ENCODE measurements at places on chromosomes 11 and 22.

DNA sequence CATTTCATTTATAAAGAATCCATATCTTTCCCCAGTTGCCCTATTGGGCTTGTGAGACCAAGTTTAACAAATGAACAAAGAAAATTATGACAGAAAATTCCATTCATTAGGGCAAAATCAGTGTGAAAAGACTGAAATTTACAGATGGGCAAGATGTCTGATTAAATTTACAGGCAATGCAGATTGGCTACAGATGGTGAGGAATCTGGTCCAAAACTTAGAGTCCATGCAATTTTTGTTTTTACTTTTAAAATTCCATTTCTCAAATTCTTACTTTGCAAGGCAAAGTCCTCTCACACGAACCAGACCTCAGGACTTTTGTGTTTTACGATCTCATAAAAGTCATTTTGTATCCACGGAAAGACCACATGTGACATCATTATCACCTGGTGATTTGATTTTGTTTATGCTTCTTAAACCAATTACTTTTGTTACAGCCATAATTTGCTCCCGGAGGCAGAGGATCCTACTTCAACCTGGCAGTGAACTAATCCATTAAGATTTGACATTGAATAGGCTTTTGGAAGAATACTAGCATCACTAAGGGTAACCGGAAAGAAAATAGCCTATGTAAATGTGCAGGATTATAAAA is 843.7 kb upstream of the CHORDC1 start:
- no peak for DNase-seq

DNA sequence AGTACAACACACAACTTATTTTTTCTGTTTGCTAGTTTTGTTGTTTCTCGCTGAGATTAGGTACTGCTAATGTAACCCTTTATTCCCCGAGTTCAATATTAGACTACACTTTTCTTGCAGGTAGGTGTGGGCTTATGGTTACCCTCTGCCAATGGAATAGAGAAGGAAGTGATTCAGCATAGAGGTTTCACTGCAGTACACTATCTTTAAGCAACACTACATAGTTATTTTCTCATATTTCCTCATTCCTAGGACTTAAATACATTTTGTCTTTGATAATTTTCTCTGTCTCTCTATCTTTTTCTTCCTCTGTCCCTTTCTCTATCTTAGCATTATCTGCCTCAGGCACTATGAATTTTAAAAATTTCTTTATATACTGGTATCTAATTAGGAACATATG is 791.0 kb downstream of the FAM181B start:
- no peak for DNase-seq

DNA sequence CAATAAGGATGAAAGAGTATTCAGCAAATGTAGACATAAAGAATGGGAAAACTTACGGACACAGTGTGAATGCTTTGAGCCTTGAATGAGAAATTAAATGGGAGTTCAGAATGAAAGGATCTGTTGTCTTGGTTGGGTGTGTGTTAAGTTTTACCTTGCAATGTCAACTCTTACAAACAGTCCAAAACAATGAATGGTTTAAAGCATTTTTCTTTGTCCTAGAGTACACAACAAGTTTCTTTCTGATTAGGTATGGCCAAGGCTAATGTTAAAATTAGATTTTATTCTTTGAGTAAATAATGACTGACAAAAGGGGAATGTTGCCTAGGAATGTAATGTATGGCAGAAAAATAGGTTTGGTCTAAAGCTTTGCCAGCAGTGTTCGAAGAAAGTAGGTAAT is 2.5 kb downstream of the PTS start:
- DNase-seq = no peak

- no peak for DNase-seq
Observed at GRCh38 chr11:26319906-26320305, 12.0 kb upstream of the ANO3 start.

- DNase-seq = peak; percentile 5
Observed at GRCh38 chr22:39349967-39350726, at the start of gene SYNGR1. TSS of gene SYNGR1 (plus strand) at chr22:39349991. CDS start at chr22:39350011, 20 bp downstream.

DNA sequence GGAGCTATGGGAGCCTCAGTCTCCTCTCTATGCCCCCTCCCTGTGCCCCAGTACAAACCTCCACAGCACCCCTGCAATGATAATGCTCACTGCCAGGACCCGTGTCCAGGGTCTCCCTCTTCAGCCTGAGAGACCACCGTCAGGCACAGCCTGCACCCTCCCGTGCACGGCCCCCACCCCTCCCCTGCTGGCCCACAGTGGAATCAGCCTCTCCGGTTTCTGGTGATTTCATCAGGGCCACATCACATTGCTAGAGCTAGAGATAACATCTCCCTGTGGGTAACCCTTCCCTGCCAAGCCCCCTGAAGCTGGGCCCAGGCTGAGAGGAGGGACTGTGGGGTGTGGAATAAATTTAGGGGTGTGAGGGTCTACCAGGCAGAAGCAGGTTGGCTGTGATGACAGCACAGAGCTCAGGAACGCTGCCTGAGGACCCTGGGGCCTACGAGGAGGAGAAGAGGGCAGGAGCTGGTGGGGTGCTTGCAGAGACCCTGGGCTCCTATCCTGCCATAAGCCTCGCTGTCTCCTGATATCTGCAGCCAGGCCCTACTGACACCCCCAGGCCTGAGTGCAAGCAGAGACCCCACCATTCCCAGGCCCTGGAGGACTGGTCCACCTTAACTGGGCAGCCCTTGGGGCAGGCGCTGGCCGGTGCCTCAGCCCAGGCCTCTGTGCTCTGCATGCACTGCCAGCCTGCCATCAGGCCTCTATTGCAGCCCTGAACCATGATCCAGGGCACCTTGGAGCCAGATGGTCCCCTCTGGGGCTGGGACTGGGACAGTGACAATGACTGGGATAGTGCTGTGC is at the start of gene KLHDC7B:
Gene KLHDC7B, plus strand, starts transcription at position 378 of the 804 bp plus-strand sequence. Its CDS starts 345 bp downstream, at position 723.
- DNase-seq = no peak

- no peak for DNase-seq
Observed at GRCh38 chr22:19510919-19511341, 13.3 kb downstream of the CLDN5 start.

- no peak for DNase-seq
Observed at GRCh38 chr11:113351068-113351450, 36.5 kb upstream of the ANKK1 start.

DNA sequence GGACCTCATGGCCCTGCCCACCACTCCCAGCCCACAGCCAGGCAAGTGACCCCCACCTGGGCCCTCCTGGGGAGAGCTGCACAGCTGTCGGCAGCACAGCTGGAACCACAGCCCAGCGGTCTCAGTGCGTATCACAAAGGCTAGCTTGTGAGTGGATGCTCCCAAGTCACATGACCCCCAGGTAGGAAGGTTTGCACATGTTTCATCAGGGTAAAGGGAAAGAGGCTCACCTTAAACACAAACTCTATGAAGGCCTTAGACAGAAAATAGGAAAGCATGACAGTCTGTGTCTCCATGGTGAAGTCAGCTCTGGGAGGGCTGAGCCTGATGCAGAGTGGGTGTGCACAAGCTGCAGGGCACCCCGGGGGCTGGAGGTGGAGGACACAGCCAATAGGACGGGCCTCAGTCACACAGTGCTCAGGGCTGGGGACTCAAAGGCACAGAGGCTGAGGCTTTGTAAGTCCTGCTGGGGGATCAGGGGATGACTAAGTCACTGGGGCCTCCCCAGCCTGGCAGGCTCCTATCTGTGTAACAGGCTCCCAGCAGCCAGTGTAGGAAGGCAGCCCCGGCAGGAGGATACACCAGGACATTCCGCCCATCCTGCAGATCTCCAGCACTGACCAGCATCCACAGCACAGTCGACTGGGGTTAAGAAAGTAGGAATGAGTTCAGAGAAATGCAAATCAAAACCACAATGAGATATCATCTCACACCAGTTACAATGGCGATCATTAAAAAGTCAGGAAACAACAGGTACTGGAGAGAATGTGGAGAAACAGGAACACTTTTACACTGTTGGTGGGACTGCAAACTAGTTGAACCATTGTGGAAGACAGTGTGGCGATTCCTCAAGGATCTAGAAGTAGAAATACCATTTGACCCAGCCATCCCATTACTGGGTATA is 22.0 kb downstream of the CELSR1 start:
- DNase-seq = no peak
